ENCODE measurements at places on chromosomes 1 and 21. TPM values are rescaled to one million over a fixed set of nuclear protein-coding genes. Genes with fewer than 3 reads are reported as not detected.

Gene SMCP
- total RNA-seq = not detected

Gene RPL22
- total RNA-seq = 236 TPM

Gene MECR
- 29.1 TPM for total RNA-seq

Gene KCNC4
- 17.5 TPM for total RNA-seq

Gene KLF17
- 0.46 TPM for total RNA-seq

Gene KRTAP12-2
- not detected for total RNA-seq

Gene PLXNA2
- total RNA-seq = 47.5 TPM

Gene CELA3A
- total RNA-seq = not detected

Gene GABPB2
- 12.9 TPM for total RNA-seq

Gene PHLDA3
- 12.9 TPM for total RNA-seq

Gene CCDC185
- 0.23 TPM for total RNA-seq

Gene GLUL
- total RNA-seq = 534 TPM

Gene TRIM17
- total RNA-seq = 4.4 TPM

Measured in diencephalon (tissue), 1 donor.